ENCODE measurements at places on chromosomes 2 and 18.

DNA sequence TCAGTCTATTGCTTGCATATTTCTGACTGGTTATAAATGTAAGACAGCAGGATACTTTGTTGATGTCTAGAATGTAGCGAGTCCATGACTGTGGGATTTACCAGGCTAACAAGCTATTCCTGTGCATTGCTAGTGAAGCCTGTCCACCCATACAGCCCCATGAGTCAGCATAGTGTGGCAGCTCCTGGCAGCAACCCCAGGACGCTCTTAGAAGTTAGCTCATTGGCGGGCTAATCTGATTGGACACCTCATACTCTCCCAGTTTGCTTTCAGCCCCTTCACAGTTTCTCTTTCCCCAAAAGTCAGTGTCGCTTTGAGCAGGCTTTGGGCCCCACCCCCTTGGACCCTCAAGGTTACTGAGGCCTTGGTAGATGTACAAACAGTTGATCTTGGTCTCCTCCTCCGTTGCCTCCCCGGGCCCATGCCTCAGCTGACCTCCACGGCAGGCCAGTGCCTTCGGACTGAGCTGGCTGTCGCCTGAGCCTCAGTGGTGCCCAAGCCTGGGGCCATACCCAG, 48.0 kb downstream of the COA5 start:
- no peak for DNase-seq

- DNase-seq, result no peak
Observed at GRCh38 chr2:192208848-192209247, 14.1 kb upstream of the TMEFF2 start.

- DNase-seq, result no peak
Observed at GRCh38 chr2:172198908-172199307, 96.2 kb upstream of the DLX2 start.

GRCh38 chr2:105808423-105809096, 63.8 kb downstream of the NCK2 start:
- no peak for DNase-seq

GRCh38 chr18:24616653-24617052, 156.2 kb downstream of the HRH4 start:
- no peak for DNase-seq

DNA sequence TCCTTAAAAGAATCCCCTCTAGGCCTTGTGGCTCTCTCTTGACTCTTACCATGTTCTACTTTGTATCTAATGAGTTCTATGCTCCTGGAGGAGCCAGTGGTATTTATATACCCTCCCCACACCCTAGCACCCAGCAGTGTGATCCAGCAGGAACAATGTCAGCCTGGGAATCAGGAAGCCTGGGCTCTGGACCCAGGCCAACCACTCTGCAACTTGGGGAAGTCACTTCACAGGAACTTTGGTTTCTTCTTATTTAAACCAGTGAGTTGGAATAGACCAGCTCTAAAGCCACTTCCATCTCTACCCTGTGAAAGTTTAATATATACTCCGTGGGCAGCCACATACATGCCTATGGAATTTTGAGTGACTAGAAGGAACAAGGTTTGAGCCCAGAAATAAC, 11.6 kb upstream of the SPTBN1 start:
- DNase-seq, result no peak

GRCh38 chr2:67322353-67323001, 74.7 kb upstream of the ETAA1 start:
- DNase-seq, result no peak

DNA sequence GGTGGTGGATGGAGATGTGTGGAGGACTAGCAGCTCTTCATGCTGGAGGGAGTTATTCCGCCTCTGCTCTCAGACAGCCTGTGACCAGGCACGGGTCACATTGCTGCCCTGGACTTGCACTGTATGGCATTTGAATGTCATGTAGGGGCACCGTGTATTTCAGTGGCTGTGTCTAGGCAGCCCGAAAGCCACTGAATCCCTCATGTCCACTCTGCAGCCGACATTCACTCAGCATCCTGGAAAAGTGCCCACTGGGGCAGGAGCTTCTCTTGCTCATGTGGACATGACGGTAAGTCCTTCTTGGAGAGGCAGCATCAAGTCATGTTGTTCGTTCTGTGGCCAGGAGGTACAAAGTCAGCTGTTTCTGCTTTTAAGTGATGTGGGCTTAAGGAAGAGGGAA, 127.9 kb downstream of the SH3RF3 start:
- DNase-seq, result no peak

DNA sequence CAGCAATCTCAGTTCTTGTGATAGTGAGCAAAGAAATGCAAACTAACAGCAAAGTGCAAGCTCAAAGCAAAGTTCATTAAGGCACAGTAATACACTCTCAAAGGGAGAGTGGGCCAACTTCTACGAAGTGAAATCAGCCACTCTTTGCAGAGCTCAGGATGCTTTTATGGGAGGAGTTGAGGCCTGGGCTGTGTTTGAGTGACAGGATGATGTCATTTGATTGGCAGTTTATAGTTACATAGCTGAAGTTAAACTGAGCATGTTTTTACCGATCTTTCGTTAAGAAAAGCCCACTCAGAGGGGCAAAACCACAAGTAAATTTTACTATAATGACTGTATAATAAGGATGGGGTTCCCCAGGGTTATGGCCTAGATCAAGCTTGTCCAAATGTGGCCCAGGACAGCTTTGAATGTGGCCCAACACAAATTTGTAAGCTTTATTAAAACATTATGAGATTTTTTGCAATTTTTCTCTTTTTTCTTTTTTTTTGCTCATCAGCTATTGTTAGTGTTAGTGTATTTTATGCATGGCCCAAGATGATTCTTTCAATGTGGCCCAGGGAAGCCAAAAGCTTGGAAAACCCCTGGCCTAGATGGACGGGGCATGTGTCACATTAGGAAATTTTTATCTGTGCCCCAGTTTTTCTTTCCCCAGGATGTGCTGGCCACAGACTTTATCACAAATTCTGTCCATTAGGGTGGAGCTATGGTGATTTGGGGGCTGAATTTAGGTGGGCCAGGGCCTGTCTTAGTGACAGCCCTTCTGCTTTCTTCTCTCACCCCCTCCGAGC, 8.3 kb upstream of the DNAH7 start:
- no peak for DNase-seq

DNA sequence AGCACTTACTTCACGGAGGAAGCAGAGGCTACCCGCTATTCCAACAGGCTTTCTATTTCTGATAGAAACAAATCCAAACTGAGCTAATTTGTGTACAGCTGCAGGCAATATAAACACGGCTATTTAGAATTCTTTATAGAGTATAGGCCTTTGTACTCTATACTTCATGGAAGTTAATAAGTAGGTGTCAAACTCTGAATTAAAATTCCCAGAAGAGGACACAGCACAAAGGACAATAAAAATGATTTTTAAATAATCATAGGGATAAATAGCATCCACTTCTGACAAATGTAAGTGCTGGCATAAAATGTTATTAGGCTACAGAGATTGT, 261.5 kb downstream of the AFF3 start:
- DNase-seq, result no peak

DNA sequence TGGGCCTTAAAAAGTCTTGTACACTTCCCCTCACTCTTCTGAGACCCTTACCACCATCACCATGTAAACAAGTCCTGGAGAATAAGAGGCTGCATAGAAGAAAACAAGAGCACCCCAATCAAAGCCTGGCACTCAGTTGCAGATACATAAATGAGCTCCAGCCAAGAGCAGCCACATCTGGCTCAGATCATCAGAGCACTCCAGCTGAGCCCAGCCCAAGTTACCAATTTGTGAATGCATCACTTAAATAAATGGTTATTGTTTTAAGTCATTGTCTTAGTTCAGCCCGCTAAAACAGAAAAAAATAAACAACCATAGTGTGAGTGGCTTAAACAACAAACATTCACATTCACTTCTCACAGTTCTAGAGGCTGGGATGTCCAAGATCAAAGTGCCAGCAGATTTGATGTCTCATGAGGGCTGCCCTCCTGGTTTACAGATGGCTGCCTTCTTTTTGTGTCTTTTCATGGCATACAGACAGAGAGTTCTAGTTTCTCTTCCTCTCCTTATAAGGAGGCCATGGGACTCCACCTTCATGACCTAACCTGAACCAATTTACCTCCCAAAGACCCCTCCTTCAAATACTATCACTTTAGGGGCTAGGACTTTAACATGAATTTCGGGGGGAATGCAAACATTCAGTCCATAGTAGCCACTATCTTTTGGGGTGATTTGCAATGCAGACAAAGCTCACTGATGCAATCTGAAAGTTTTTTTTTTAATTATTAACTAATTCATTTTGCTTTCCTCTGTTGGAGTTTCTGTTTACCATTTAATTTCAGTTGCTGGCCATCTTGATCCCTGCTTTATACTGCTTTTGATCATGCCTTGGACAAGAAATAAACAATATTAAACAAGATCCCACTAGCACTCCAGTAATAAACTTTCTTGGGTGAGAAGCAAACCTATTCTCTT, 187.5 kb upstream of the ACVR2A start:
- no peak for DNase-seq

DNA sequence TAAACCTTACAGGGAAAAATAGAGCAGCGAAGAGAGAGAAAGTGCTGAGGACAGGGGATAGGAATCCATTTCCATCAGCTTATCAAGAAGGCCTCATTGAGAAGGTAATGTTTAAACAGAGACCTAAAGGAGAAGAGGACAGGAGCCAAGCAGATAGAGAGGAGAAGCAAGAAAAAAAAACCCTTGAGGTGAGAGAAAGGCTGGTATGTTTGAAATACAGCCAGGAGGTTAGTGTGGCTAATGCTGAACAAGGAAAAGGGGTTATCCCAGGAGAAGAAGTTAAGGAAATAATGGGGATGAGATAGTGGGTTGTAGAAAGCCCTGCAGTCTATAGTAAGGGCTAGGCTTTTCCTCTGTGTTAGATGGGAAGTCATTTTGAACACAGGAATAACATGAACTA, 90.8 kb downstream of the GRB14 start:
- no peak for DNase-seq

- no peak for DNase-seq
Observed at GRCh38 chr2:96819876-96820511, 3.9 kb downstream of the CNNM3 start.

DNA sequence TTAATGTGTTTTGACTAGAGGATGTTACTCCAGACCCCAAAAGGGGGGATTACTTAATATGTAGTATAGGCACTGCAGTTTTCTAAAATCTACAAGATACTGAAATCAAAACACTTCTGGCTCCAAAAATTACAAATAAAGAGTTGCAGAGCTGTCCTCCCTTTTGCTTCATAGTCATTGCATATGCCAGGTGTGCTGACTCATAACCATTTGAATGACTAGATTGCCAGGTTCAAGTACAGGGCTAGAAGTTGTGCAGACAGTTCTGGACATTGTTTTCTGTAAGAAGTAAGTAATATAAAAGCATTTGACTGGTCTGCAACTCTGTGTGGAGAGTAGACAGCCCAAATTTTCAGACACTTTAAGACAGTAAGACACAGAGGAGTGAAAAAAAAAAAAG, 6.7 kb downstream of the CWC22 start:
- DNase-seq, result no peak

GRCh38 chr2:48048476-48049171, 142.3 kb upstream of the FBXO11 start:
- DNase-seq, result no peak

Measured in DMS79 (cell line).